ENCODE measurements at places on chromosomes 6 and 20.

DNA sequence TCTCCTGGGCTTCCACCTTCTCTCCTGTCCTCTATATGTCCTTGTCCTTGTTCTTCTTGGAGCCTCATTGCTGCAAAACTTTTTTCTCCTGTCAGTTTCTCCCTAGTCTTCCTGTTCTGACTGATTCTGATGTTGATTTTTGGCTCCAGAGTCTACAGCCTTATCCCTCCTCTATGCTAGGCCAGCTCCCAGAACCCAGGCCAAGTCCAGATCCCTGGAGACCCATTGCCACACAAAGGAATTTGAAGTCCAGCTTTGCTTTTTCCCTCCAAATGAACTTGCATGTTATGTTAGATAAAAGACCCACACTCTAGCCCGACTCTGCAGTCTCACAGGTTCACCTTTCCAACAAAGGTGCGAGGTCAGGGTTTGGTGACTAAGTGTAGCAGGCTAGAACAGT lies 203.1 kb downstream of the FNDC1 start:
- DNase-seq = no peak

- no peak for DNase-seq
Observed at GRCh38 chr20:38311091-38311490, 7.1 kb downstream of the BPI start.

DNA sequence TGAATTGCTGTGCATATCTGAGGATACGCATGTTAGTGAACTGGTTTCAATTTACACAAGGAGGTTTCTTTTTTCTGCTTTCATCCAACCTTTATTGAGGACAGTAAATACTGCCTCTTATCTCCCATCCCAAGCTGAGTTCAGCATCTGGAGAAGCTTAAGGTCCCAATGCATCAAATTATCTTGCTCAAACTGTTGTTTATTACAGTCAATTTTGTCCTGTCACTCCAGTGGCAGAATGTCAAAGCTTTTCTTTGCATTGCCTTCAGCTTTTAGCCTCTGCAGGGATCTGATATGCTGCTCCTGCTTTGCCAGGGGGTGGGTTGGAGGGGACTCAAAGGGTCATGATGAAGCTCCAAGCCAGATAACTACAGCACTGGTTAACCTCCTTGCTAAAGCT lies 435.4 kb upstream of the SOX4 start:
- DNase-seq = no peak

DNA sequence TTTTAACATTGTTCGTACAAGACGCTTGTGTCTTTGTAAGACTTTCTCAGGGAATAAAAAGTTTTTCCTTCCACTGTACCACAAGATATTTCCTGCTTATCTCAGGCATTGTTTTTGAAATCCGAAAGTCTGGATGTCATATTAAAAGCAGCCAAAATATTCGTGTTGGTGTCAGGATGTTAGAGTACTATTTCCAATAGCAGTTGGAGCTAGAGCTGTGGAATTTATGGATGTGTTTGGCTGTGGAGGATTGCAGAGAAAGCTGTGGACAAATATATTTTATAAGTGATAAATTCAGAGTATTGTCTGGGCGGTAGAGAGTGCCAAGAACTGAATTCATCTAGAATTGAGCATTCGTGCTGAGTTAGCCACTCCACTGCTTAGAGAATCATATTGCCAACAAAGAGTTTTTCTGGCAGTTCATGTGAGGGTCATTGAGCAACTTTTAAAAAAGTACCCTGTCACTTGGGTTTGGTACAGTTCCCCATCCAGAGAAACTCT lies 57.7 kb downstream of the ZDHHC14 start:
- no peak for DNase-seq

- no peak for DNase-seq
Observed at GRCh38 chr6:84546427-84546914, 217.9 kb downstream of the TBX18 start.

- DNase-seq = no peak
Observed at GRCh38 chr20:20796766-20797440, 84.5 kb upstream of the RALGAPA2 start.

DNA sequence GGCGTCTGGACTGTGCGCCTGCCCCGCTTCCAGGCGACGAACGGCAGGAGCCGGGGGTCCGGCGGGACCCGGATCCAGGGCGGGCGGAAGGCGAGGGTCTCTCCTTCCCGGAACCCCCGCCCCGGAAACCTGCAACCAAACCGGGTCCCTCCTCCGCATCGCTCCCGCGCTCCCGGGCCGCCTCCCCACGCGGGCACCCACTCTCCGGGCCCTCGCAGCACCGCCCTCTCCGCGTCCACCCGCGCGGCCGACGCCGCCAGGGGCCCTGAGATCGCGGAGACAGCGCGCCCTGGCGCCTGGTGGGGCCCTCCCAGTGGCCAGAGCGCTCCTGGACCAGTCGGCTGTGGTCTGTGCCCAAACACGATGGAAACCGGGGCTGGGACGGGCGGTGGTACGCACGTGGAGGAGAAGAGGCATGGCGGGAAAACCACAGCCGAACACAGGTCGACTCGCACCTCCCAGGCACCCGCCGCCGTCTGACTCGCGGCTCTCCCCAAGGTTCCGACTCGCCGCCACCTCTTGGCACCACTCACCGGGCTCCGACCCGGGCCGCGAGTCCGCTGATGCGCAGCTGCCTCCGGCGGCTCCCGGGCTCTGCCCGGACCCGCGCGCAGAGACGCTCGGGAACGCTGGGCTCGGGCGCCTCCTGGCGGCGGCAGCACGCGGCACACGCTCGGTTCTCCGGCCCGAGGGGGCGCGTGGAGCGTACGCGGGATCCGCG lies 7.9 kb downstream of the NKX2-2 start:
- peak; percentile 51 for DNase-seq

DNA sequence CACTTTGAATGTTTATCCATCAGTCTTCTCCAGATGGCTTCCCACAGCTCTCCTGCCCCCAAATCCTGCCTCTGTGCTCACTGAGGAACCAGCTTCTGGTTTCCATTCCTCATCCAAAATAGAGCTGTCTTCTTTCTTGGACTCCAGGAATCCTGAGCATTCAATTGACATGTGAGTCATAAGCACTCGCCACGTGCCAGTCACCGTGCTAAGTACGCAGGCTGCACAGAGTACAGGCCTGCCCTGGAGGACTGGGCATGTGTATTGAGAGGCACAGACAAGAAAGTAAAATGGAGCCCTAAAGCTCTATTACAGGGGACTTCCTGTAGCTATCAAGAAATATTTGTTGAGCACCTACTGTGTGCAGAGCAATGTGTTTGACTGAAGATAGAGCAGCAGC lies 39.7 kb upstream of the LRFN2 start:
- no peak for DNase-seq

- DNase-seq = peak; percentile 39
Observed at GRCh38 chr6:108116546-108117426, 42.2 kb upstream of the OSTM1 start.

GRCh38 chr20:53262365-53262764 lies 290.2 kb downstream of the TSHZ2 start:
- no peak for DNase-seq

DNA sequence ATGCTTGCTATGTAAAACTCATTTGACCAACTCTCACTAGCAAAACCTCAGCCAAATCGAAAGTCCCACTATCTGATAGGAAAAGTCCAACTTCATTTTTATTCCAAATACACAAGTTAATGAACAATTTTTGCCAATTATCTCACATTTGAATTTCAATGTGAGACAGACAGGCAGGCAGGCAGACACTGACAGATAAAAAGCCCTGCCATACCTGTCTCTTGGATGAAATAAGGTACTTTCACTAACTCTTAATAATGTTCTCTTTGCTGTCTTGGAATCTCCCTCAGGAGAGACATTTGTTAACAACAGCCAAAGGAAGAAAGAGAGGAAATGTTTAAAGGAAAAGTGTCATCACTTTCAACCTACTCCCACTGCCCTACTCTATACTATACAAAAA lies 82.0 kb downstream of the RNGTT start:
- DNase-seq = no peak

- DNase-seq = no peak
Observed at GRCh38 chr6:111565326-111566221, 40.1 kb downstream of the TRAF3IP2 start.

DNA sequence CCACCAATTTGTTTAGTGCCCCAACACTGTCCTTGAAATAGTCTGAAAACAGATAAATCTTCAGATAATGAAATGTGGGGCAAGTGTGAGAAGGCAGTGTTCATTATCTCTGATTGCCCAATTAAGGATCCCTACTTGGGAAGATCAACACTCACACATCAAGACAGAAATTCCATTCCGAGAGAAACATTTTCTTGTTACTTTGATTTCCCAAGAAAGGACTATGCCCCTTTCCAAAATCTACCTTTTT lies 16.2 kb downstream of the HMGN4 start:
- DNase-seq = no peak

DNA sequence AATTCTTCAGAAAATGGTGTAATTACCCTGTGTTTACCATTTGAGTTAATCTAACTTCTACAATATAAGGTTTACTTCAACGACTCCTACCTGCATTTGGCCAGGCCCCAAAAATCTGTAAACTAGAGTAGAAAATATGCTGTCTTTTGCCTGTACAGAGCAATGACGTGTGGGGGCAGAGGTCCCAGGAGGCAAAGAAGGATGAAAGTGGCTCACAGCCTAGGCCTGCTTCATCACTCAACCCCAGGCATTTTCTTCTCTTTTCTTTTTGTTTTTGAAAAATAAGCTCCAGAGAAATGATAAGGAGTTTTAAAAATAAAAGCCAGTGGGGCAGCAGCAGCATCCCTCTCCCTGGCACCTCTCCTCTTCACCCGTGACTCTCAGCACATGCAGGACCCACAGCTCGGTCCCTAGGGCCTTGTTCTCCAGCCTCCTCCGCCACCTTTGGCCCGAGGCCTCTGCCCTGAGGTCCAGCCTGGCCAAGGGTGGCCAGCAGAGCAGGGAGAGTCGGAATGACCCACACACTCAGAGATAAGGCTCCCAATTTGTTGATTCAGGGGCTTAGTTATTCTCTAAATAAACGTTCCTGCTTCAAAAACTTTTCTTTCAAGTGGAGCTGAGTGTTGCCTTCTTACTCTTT lies 310.3 kb upstream of the RNF24 start:
- DNase-seq = no peak

DNA sequence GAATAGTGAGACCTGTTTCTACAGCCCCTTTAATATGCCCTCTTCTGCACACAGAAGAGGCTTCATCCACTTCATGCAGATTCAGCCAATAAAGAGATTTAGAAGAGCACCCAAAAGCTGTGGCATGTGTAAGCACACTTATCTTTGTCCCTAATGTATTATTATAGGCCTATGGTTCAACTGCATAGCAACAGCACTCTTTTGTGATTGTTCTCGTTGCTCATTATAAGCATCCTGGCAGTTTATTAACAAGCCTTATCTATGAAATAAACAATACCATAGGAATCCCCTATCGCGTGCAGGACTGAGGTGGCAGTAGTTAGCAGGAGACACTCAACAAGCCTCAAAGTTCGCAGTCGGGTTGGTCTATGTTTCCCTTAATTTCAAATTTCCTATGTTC lies 138.5 kb upstream of the BEND6 start:
- no peak for DNase-seq

- no peak for DNase-seq
Observed at GRCh38 chr20:9306521-9306920, 207.9 kb upstream of the LAMP5 start.

DNA sequence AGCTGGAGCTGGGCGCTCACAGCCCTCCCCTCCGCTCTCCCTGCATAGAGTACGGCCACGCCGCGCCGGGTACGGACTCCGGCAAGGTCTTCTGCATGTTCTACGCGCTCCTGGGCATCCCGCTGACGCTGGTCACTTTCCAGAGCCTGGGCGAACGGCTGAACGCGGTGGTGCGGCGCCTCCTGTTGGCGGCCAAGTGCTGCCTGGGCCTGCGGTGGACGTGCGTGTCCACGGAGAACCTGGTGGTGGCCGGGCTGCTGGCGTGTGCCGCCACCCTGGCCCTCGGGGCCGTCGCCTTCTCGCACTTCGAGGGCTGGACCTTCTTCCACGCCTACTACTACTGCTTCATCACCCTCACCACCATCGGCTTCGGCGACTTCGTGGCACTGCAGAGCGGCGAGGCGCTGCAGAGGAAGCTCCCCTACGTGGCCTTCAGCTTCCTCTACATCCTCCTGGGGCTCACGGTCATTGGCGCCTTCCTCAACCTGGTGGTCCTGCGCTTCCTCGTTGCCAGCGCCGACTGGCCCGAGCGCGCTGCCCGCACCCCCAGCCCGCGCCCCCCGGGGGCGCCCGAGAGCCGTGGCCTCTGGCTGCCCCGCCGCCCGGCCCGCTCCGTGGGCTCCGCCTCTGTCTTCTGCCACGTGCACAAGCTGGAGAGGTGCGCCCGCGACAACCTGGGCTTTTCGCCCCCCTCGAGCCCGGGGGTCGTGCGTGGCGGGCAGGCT lies 4.6 kb downstream of the KCNK15 start:
- DNase-seq = no peak

DNA sequence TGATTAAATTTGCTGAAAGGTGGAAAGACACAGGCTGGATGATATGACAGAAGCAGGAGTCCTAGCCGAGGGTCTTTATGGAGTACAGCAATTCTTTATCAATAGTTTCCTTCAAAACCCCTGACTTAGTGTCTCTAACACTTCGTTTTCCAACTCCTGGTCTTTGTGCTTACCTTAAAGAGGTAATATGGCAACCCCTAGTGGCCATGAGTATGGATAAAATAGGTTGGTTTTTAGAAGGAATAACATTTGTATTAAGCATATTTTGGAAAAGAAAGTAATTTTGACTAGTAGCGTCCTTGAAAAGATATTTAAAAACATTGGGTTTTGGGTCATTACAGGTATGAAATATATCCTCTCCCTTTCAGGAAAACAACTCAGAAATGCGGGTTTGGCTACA lies 51.9 kb downstream of the VGLL2 start:
- DNase-seq = no peak

GRCh38 chr6:110475066-110475653 lies 1.3 kb downstream of the SLC22A16 start:
- DNase-seq = no peak

DNA sequence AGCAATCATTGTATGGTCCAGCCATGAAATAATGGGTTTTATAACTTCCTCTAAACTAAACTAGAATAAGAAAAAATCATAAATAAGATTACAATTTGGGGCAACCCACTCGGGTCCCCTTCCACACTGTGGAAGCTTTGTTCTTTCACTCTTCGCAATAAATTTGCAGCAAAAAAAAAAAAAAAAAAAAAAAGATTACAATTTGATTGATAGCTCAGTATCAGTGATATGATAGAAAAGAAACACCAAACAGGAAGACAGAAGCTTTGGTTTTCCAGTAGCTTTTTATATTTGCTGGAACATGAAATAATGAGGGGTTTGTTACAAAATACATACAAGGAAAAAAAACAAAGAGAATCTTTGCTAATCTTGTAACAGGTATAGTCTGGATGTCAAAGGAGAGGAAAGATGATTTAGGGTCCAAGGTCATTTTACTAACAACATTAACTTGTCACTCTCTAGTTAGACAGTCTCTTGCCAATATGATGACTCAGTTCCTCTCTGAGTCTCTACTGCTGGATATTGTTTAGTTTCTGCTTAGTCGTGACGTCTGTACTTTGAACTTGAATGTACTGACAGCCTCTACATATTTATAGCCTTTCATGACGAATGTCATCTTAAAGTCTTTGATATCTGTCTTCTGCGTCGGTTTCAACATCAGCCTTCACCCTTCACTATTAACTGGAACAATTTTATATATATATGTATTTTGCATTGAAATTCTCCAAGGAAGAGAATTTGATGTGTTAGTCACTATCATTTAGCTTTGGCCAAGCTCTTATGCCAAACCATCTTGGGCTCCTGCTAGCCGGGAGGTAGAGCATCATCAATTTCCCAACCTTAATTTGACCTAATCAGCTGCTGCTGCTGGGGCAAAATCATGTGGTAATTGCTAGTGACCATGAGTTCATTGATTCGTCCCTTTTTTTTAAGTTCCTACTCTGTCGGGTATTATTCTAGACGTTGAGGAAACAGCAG lies 213.1 kb upstream of the STXBP5 start:
- no peak for DNase-seq

GRCh38 chr20:24027229-24027628 lies 38.6 kb upstream of the GGTLC1 start:
- DNase-seq = no peak
